ENCODE measurements at places on chromosomes 6 and 20. TPM values are rescaled to one million over a fixed set of nuclear protein-coding genes. Genes with fewer than 3 reads are reported as not detected.

DNA sequence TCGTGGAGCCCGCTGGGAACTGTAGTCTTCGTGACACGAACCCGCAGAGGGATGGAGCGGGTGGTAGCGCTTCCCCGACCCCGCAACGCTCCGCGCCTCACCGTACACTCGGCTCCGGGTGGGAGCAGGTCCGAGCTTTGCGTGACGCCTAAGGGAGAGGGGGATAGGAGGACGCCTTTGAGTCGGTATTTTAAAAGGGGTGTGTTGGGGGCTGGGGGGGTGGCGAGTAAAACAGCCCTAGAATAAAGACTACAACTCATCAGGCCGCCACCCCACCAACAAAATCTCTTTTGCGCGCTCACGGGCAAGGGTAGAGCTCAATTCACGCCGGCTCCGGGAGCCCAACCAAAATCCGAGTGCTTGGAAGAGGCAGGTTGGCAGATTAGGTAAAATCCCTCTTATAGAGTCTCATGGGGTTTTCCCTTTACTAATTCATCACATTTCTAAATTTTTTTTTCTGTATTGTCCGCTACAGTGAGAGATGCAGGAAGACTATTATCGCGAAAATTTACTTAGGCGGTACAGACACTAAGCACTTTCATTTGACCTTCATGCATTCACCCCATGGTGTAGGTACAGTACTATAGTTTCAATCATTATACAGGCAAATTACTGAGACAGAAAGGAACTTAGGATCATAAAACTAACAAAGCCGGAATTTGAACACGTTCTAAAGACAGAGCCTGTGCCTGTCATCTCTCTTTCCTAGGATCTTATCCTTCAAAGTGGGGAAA lies 706 bp upstream of the SNX14 start:
- DNase-seq, result no peak

The DDO gene
- total RNA-seq, result 0.29 TPM

- no peak for DNase-seq
Measured at GRCh38 chr6:64504503-64504902, 868.9 kb downstream of the PHF3 start.

- DNase-seq, result no peak
Measured at GRCh38 chr6:149335924-149336608, 18.6 kb downstream of the TAB2 start.

The RHAG gene
- 0.42 TPM for total RNA-seq

GRCh38 chr20:4052139-4052480 lies 36.8 kb upstream of the RNF24 start:
- DNase-seq, result no peak

The OTOR gene
- total RNA-seq, result not detected
